CD8-positive, alpha-beta memory T cell (primary cell): ENCODE measurements at places on chromosomes 13 and 19.

- no peak for DNase-seq
These were observed 4.1 kb downstream of the KLK2 start for GRCh38 chr19:50877338-50877737.

DNA sequence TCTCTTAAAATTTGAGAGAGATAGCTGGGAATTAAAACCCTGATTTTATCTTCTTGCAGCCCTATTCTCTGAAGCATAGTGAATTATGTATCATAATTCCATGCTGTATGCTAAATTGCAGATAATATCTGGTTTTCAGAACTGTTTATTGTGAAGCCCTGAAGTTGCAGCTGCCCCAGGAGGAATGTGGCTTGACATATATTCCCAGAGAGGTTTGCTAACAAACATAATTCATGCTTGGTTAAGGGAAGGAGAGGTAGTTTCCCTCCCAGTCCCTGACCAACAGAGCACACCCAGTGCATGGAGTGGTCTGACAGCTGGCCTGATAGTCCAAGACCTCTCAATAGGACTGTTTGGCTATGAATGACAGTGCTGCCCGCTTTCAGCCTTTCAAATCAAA is 500.6 kb upstream of the MIR17HG start:
- no peak for DNase-seq

GRCh38 chr13:21522847-21523246 is 63.7 kb upstream of the ZDHHC20 start:
- no peak for DNase-seq

- DNase-seq: no peak
These were observed 385.8 kb downstream of the KCNRG start for GRCh38 chr13:50401049-50401505.

- no peak for DNase-seq
These were observed 270.6 kb downstream of the SLITRK6 start for GRCh38 chr13:85528491-85529217.

GRCh38 chr19:31152906-31153305 is 196.3 kb downstream of the TSHZ3 start:
- no peak for DNase-seq

GRCh38 chr19:30395283-30395682 is 23.1 kb downstream of the ZNF536 start:
- no peak for DNase-seq
